ENCODE measurements at places on chromosomes 13 and 19.

GRCh38 chr13:62209529-62209928 lies 793.9 kb upstream of the PCDH20 start:
- no peak for DNase-seq

DNA sequence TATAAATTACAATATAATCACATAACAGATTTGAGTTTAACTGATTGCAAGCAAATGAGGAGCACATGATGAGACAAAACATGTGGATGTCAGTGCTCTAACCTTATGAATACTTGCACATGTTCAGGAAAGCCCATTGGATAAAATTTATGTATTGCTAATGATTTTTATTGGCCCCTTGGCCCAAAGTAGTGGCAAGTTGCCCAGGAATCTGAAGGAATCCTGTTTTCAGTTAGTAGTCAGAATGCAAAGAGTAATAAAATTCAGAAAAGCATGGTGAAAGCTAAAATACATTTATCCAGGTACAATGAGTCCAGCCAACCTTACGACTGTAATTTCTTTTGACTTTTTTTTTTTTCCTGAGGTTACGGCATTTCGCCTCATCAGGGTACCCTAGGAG lies 1539.4 kb downstream of the EFNB2 start:
- DNase-seq: no peak

DNA sequence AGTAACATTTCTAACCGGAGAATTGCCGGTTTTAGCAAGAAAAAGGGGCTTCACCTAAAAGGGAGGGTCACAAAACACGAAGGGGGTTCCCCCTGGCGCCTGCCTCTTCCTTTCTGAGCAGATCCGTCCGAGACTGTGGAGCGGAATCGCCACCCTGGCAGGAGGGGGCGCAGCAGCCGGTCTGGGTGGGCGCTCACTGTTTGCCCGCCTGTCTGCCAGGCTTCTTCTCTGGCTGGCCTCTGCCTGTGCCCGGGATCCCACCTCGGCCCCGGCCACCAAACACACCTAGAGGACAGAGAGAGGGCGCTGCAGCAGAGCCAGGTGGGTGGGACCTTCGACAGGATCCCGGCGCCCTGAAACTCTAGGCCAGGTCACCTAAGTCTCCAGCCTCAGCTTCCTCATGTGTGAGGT lies 15.6 kb downstream of the LSM4 start:
- no peak for DNase-seq

DNA sequence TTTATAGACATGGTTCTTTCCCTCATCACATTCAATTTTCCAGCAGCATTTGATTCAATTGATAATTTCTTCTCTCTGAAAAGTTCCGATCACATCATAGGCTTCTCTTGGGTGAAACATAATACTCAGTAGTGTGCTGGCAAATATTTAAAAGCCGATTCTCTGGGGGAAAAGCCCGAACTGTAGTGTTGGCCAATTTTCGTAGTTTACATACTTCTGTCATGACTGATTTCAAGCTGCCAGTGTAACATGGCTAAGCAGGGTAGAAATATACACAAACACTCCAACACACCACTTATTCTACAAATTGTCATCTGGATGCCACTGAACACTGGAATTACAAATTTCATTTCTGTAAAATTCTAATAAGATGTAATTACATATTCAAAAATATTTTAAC lies 56.1 kb upstream of the FREM2 start:
- DNase-seq: no peak

- DNase-seq: no peak
Observed at GRCh38 chr19:4622695-4623421, 16.5 kb upstream of the TNFAIP8L1 start.

DNA sequence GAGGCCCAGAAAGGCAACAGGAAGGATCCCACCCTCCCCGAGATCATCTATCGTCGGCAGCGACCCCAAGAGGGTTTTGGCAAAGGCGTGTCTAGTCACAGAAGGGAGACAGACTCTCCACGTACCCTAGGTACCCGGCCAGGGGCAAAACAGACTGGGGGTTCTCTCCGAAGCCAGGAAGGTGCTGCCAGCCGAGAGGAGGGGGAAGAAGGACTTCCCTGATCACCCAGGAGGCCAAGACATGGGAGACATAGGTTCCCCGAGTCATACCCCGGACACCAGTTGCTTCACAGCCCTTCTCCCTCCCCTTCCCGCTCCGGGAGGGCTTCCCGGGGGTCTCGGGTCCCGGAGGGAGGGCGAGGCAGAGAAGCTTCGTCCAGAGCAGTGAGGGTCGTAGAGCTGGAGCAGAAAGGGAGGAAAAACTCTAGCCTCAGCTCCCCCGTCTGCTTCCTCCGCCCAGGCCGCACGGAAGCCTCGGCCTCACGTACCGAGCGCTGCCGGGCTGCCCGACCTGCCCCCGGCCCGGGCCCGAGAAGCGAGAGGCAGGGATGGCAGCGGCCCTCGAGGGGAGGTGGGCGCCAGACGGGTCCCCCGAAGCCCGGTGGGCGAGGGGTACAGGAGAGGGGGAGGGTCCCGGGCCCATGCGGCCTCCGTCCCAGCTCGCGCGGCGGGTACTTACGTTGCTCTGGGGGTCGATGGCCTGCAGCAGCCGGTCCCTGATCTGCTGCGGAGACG lies 644 bp downstream of the MED26 start:
- DNase-seq: no peak

DNA sequence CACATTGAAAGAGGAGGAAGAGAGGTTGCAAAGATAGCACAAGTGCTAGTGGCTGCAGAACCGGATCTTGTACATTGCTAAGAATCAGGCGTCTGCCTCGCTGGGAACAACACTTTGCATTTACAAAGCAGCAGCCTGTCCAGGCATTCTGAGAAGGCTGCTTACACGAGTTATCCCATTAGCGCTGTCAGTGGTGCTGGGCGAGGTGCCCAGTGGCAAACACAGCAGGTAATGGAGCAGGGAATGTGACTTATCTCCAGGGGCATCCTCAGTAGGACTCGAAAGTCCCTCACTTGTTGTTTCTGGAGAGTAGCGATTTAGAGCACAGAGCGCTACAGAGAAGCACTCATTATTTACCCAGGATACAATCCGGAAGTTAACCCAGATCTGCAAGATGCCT lies 209.6 kb downstream of the OLFM4 start:
- no peak for DNase-seq

- no peak for DNase-seq
Observed at GRCh38 chr13:26779321-26779720, 18.7 kb upstream of the GPR12 start.

DNA sequence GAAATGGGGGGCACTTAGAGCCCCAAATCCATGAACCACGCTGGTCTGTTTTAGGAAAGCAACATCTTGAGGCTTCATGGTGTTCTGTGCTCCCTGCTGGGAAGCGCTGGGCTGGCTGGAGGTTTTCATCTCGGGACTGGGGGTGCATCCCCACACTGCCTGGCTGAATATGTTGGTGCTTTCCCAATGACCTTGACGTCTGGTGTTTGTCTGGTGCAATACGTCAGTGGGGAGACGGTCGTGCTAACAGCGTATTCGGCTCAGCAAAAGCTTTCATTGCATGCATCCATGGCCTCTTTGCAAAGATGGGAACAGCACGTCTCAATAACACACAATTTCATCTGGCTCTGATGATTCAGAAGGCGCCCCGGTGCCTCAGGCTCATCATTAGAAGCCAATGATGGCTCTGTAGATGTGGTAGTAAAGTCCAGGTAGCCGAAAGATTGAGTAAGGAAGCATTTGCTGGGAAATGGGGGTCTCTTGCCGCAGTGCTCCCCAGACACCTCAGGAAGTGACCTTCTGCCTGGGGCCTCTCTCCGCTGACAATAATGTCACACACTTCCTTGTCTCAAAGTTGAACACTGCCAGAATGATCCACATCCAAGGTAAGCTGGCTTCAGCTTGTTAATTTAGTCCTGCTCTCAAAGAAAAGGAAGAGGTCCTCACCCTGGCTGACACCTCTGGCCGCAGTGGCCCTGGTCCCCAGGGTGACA lies 97.7 kb downstream of the ING1 start:
- no peak for DNase-seq

Measured in activated naive CD4-positive, alpha-beta T cell (primary cell).